ENCODE measurements at places on chromosomes 2 and 18.
A peak's percentile ranks its signal among the peaks of the same experiment; 100 is the strongest.

- peak overlapping the region; percentile 78 for H3K4me3 ChIP-seq
Observed at GRCh38 chr2:197248623-197249022, 62.0 kb downstream of the ANKRD44 start.

- no peaks in the 10 kb centered on the region for H3K4me1 ChIP-seq
- no peaks in the 10 kb centered on the region for H3K27me3 ChIP-seq
- H3K27ac ChIP-seq, result no peak overlapping the region
- DNase-seq, result no peak
- no peaks in the 10 kb centered on the region for H3K36me3 ChIP-seq
- no peak overlapping the region for H3K4me3 ChIP-seq
Observed at GRCh38 chr18:10055125-10055750, 141.4 kb downstream of the VAPA start.

DNA sequence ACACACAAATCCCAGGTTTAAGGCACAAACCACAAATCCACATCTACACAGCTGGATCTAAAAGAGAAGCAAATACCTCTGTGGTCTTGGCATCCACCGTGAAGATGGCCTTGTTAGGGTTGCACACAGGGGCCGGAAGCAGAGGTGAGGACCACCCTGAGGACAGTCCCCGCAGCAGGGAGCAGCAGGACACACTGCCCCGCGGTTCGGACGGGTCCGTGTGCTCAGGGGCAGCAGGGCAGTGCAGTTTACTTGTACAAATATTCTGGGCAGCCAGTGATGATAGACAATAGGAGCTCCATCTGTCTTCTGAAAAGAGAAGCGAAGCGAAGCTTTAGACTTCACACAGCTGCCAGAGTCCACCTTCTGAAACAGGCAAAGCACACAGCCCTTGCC is 8.8 kb downstream of the PASK start:
- H3K4me3 ChIP-seq, result no peak overlapping the region
- H3K36me3 ChIP-seq, result peaks cover 52% of the 10 kb centered on the region
- DNase-seq, result no peak
- no peak overlapping the region for H3K27ac ChIP-seq
- H3K4me1 ChIP-seq, result peaks cover 13% of the 10 kb centered on the region

DNA sequence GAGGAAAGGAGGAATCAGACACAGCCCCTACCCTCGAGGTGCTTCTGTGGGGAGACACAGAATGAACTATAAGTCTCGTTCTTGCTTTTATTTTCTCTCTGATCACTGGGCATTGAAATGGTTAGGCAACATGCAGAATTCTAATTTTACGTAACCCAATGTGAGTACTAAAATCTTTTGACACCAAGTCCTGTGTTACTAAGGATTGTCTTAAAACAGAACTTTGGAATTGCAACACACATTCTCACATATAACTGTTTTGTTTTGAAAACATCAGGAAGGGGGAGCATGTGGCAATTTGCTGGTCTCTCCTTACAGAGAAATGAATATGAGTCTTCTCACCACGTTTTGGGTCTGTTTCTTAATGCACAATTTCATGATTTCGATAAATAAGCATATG is 23.6 kb upstream of the SULT1C4 start:
- no peaks in the 10 kb centered on the region for H3K36me3 ChIP-seq
- H3K4me1 ChIP-seq, result no peaks in the 10 kb centered on the region
- no peak for DNase-seq
- H3K27me3 ChIP-seq, result peaks cover 11% of the 10 kb centered on the region
- H3K27ac ChIP-seq, result no peak overlapping the region
- H3K4me3 ChIP-seq, result no peak overlapping the region

- H3K36me3 ChIP-seq, result no peaks in the 10 kb centered on the region
- H3K27ac ChIP-seq, result no peak overlapping the region
- H3K4me1 ChIP-seq, result peaks cover 8% of the 10 kb centered on the region
- no peak overlapping the region for H3K4me3 ChIP-seq
Observed at GRCh38 chr18:8799001-8799400, 93.6 kb downstream of the MTCL1 start.

GRCh38 chr2:220509096-220509757 is 881.8 kb downstream of the SLC4A3 start:
- H3K36me3 ChIP-seq, result no peaks in the 10 kb centered on the region
- peaks cover 2% of the 10 kb centered on the region for H3K27me3 ChIP-seq
- DNase-seq, result no peak
- no peak overlapping the region for H3K27ac ChIP-seq

GRCh38 chr2:237315829-237316225 is 98.1 kb downstream of the COL6A3 start:
- no peaks in the 10 kb centered on the region for H3K36me3 ChIP-seq
- DNase-seq, result no peak
- peaks cover 9% of the 10 kb centered on the region for H3K27me3 ChIP-seq

- no peaks in the 10 kb centered on the region for H3K4me1 ChIP-seq
- H3K36me3 ChIP-seq, result no peaks in the 10 kb centered on the region
- H3K27me3 ChIP-seq, result peaks cover 46% of the 10 kb centered on the region
- no peak overlapping the region for H3K4me3 ChIP-seq
- no peak for DNase-seq
Observed at GRCh38 chr2:176421297-176422050, 152.2 kb downstream of the MTX2 start.

DNA sequence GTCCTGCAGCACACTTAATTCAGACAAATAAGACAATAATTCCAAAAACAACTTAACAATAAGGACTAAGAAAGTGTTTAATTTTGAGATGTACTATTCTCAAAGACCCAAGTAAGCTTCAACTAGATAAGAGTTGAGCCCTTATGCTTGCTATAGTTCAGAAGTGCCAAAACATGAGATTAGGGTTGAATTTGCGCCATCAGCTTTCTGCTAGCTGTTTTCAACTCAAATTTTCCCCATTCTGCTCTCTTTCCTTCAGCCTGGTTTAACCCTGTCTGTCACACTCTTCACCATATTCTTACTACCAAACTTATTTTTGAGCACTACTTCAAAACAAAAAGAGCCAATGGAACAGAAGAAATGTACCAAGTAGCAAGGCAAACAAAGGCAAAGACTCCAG is 4.1 kb downstream of the NFE2L2 start:
- peaks cover 70% of the 10 kb centered on the region for H3K4me1 ChIP-seq
- no peak for DNase-seq
- H3K36me3 ChIP-seq, result no peaks in the 10 kb centered on the region
- H3K27ac ChIP-seq, result peak overlapping the region; percentile 84

GRCh38 chr2:144156736-144157640 is 362.9 kb downstream of the ZEB2 start:
- DNase-seq, result no peak
- no peaks in the 10 kb centered on the region for H3K4me1 ChIP-seq
- H3K27ac ChIP-seq, result no peak overlapping the region
- H3K36me3 ChIP-seq, result no peaks in the 10 kb centered on the region

DNA sequence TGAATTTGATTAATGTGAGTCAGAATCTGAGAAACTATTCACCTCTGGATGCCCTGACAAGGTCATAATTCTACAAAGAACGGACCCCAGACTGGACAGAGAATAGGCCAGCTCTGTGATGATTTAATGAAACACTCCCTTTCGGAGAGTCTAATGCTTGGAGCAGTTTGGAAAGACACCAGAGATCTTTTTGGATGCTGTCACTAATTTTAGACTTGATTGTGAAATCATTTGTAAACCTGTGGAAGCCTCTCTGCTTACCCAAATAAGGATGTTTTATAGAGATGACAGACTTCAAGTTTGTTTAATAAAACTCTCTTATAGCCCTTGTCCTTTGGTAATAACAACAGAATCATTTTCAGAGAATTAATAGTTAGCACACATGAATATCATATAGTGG is 83.5 kb downstream of the MYL12B start:
- H3K36me3 ChIP-seq, result no peaks in the 10 kb centered on the region
- no peaks in the 10 kb centered on the region for H3K4me1 ChIP-seq
- no peaks in the 10 kb centered on the region for H3K27me3 ChIP-seq
- H3K4me3 ChIP-seq, result no peak overlapping the region
- DNase-seq, result no peak
- H3K27ac ChIP-seq, result no peak overlapping the region

DNA sequence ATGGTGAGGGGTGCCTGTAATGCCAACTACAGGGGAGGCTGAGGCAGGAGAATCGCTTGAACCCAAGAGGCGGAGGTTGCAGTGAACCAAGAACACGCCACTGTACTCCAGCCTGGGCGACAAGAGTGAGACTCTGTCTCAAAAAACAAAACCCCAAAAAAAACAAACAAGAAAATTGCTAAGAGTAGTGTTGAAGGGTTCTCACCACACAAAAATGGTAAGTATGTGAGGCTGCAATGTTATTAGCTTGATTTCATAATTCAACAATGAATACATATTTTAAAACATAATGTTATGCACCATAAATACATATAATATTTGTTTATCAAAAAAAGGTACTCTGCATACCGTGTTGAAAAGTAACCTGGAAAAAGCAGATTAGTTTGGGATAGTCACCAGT is 45.8 kb downstream of the PSMG2 start:
- H3K4me1 ChIP-seq, result peaks cover 10% of the 10 kb centered on the region
- no peak overlapping the region for H3K27ac ChIP-seq
- H3K36me3 ChIP-seq, result peaks cover 2% of the 10 kb centered on the region
- no peaks in the 10 kb centered on the region for H3K27me3 ChIP-seq
- no peak overlapping the region for H3K4me3 ChIP-seq
- no peak for DNase-seq

- H3K27me3 ChIP-seq, result peaks cover 24% of the 10 kb centered on the region
- no peak overlapping the region for H3K4me3 ChIP-seq
- no peaks in the 10 kb centered on the region for H3K4me1 ChIP-seq
- no peak overlapping the region for H3K27ac ChIP-seq
- DNase-seq, result no peak
Observed at GRCh38 chr2:54341656-54342055, 85.6 kb upstream of the TSPYL6 start.

DNA sequence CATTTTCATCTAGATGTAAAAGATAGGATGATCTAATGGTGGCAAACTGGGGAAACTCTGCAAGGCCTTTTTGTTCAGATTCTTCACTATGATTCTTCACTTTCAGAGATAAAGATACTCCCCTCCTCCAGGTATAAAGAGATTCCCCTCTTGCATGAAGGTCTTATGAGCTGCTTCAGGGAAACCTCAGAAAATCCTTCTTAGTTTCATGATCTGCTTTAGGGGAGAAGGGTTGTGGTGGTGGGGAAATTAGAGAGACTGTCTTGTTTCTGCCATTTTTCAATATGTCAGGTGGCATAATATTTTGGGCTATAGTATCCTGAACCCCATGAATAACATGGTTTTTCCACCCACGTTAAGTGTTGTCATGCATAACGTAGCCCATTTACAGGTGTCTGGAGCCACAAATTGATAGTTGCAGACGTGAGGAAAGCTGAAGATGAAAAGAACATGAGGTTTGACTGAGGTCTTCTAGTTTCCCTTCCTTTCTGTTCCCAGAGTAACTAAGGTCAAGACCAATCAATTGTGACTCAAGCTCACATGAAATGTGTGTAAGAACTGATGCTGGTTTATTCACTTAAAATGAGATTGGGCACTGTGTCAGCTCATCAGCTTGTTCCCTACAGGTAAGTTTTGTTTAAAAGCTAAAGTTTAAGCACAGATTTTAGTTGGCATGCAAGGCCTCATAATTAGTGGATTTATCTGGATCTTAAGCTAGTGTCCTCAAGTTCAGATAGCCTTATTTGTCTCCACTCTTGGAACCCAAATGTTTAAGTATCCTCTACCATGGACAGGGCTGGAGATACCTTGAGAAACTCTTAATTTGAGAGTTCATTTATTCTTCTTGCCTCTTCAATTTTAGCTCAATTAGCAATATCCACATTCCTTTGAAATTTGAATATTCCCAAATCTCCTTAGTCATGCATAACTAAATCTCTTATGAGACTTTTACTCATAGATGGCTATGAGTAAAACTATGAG is 304.5 kb upstream of the FANCL start:
- no peak overlapping the region for H3K27ac ChIP-seq
- no peaks in the 10 kb centered on the region for H3K36me3 ChIP-seq
- no peaks in the 10 kb centered on the region for H3K27me3 ChIP-seq
- no peak overlapping the region for H3K4me3 ChIP-seq
- peaks cover 2% of the 10 kb centered on the region for H3K4me1 ChIP-seq
